ENCODE measurements at places on chromosomes 16 and 17.

DNA sequence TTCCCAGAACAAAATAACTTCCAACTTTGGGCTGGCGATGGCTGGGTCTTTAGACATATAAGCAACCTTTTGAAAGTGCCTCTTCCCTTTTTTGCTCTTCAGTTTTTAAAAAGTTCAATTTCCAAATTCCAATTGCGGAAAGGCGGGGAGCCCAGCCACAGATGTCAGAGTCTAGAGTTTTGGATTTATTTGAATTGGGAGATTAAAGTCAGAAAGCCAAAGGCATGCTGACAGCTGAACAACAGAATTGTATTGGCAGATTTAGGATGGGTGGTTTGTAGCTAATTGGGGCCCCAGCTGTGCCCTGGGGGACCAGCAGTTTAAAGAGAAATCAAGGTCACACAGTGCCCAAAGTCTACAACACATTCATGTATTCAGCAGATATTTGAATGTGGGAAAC is 10.5 kb downstream of the YPEL2 start:
- no peak for DNase-seq

DNA sequence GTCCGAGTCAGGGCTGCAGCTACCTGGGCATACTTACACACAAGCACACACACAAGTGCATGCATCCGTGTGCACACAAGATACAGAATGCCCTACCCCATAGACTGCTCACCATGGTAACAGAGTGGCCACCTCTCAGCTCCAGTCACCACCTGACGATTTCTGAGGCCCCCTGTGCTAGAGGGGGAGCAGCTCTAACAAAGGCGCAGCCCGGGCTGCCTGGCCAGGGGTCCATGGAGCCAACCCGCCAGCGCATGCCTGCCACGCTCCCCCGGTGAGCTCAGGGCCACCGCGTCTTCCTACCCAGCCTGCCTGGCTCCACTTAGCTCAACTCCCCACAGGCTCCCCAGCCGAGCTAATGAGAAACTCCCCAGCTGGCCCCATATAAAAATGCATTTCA is 75.5 kb downstream of the ZNF423 start:
- no peak for DNase-seq

- no peak for DNase-seq
These were observed 5.4 kb downstream of the HELZ start for GRCh38 chr17:67239597-67239996.

- DNase-seq, result no peak
These were observed 361.6 kb downstream of the WWOX start for GRCh38 chr16:78461087-78461486.

DNA sequence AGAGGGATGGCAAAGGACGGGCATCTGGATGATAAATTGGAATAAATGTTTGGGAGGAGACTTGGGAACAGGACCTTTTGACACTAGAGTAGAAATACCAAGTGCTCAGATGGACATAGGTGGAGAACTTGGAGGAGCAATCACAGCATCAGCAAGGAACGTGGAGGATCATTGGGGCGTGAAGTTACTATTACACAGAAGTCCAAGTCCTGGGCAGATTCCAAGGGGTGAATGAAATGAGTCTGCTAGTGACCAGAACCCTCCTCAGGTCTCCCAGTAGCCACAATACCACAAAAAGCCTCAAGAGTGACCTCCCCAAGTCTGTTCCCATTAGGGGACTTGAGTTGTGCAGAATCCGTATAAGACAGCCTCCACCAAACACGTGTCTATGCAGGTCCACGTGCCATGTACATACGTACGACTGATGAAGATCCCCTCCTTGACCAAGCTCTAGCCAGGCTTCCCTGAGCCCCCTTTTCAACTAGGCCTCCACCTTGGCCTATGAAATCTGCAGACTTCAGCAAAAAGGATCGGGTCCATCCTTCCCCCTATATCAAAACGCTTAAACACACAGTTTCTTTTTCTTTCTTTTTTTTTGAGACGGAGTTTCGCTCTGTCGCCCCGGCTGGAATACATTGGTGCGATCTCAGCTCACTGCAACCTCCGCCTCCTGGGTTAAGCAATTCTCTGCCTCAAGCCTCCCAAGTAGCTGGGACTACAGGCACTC is 2.2 kb downstream of the C17orf67 start:
- no peak for DNase-seq

DNA sequence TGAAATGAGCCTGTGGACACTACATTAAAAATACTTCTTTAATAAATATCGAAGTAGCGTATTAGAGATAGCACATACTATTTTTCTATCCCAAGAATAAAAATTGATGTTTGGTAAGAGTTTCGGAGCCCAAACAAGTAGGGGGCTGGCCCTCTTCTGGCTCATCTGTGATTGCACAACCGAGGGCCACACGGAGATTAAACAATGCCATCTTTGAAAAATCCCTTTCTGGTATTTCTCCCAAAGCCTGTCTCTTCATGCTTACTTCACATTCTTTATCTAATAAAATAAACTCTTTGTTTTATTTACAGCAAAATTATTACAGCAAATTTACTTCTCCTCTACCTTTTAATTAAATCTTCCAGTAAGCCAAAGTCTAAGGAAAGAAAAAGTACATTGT is 9.6 kb upstream of the MYH11 start:
- DNase-seq, result no peak

GRCh38 chr17:57895382-57896060 is 45.7 kb upstream of the MRPS23 start:
- DNase-seq, result no peak

DNA sequence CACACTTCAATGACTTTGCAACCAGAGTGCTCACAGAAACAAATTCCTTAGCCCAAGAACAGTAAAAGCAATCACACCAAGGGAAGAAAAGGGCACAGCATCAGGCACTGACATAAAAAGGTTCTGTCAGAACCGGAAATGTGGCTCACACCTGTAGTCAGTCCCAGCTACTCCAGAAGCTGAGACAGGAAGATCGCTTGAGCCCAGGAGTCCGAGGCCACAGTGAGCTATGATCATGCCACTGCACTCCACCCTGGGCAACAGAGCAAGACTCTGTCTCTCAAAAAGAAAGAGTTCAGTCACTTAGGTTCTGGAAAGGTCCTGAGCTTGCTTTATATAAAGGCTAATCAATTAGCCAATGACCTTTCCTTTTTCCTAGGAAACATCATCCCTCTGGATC is 22.7 kb downstream of the YWHAE start:
- DNase-seq, result no peak

DNA sequence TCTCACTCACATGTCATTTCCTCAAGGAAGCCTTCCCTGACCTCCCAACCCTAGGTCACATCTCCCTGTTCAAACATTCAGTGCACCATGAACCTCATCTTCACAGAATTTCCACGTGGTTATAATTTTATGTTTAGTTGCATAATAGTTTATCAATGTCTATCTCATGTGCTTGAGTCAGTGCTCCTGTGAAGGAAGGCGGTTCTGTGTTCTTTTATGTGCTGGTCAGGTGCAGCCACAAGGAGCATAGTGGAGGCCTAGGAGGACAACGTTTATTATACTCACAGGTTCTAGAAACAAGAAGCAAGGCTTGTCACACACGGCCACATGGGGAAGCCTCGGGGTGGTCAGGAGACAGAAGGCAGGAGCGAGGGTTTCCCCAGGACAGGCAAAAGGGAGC is 34.5 kb upstream of the SCNN1B start:
- no peak for DNase-seq

- no peak for DNase-seq
These were observed 162.0 kb downstream of the SDK2 start for GRCh38 chr17:73482251-73482716.

DNA sequence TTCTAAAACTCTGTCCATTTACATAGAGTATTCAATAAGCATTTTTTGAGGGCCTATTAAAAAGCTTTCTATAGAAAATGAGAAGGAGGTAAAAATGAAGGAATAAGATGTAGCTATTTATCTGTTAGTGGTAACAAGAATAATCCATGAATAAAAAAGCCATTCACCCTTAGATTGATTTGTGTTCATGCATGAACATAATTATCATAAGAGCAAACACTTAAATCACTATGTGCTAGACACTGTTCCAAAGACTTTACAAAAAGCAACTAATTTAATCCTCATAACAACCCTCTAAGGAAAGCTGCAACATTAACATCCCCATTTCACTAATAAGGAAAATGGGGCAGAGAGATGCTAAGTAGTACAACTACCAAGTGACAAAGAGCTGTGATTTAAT is 6.6 kb downstream of the CCDC47 start:
- DNase-seq, result no peak

DNA sequence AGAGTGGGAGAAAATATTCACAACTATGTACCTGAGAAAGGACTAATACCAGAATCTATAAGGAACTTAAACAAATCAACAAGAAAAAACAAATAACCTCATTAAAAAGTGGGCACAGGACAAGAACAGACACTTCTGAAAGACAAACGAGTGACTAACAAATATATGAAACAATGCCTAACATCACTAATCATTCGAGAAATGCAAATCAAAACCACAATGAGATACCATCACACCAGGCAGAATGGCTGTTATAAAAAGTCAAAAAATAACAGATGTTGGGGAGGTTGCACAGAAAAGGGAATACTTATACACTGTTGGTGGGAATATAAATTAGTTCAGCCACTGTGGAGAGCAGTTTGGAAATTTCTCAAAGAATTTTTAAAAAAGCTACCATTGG is 83.5 kb upstream of the WSCD1 start:
- DNase-seq, result no peak

DNA sequence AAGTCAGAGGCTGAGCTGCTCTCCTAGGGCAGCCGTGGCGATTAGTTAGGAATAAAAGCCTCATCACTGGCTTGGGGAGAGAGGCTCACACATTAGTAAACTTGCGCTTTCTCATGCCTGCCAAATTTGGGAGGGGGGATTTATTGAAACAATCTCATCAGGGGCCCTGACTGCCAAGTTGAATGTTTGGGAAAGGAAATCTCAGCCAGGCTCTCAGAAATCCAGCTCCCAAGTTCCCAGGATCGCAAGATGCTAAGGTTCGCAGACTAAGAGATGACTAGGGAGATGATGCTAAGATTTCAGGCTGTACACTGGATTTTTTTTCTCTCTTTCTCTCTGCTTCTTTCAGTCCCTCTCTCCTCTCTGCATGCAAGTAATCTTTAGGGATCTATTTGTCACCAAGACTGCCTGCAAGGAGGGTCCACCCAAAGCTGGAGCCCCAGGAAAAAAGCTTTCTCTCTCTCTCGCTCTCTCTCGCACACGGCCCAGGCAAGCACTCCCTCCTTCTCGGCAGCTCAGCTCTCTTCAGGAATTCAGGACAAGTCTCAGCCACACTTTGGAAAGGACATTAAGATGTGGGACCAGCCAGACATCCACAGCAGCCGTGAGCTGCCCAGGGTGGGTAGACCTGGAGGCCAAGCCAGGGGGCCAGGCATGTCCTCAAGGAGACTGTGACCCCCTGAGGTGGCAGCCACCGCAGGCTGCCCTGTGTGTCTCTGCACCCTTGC is 1.4 kb downstream of the GPR139 start:
- no peak for DNase-seq

- no peak for DNase-seq
These were observed 8.6 kb downstream of the LRRC59 start for GRCh38 chr17:50388728-50389127.

- no peak for DNase-seq
These were observed 12.8 kb downstream of the CRISPLD2 start for GRCh38 chr16:84832488-84833143.

DNA sequence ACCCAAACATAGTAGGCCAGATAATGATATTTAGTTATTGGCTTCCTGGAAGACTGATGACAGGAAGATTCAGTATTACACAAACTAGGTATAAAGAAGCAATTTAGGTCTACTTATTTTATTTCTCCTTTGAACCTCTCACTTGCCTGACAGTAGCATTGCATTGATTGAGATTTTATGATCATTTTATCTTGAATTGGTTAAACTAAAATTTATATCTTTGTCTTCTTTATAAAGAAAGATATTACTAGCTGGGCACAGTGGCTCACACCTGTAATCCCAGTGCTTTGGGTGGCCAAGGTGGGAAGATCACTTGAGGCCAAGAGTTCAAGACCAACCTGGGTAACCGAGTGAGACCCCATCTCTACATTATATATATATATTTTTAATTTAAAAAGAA is 14.4 kb downstream of the HLF start:
- DNase-seq, result no peak

DNA sequence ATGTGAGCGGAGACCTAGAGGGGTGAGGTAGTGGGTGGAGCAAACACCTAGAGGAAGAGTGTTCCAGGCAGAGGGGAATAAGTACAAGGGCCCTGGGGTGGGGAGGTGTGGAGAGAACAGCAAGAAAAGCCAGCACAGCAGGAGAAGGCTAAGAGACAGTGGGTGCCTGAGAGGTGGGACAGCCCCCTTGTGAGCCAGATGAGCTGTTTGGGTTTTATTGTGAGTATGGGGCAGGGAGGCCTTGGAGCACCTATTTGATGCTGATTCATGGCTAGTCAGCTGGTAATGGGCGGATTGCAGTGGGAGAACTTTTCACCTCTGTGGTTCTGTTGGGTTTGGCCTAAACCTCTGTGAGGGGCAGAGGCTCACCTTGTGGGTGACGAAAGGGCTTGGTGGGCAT is 68.4 kb downstream of the ABCC1 start:
- DNase-seq, result no peak

GRCh38 chr16:57297856-57298255 is 13.4 kb upstream of the PLLP start:
- no peak for DNase-seq

DNA sequence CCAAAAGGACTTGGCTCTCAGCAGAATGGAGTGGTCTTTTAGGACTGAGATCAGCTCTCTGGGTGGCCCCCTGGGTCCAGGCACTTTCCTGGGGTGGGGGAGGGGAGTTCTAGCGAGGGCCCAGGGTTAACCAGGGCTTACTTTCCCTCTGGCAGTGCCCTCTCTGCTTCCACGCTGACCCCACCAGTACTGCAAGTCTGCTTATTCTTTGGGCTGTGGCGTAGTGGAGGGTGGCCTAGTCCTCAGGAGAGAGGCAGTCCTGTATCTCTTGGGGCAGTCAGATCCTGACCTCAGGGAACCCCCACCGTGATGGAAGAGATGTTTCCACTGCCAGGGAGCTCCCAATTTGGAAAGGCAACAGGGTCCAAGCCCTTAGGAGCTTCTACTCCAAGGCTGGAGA is 79.4 kb downstream of the CCDC182 start:
- DNase-seq, result no peak

DNA sequence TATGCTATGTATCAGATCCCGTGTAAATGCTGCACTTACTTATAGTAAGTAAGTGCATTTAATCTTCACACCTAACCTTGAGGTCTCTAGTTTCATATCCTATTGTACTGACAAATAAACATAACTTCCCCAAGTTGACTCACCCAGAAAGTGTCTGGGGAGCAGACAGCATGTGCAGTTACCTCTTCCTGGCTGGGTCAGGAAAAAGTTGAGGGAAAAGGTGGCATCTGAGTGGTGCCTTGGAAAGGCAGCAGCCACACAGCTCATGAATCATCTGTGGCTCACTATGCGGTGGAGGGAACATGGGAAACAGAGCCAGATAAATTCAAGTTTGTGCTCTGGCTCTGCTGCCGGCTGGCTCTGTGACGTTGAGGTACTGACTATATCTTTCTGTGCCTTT is 382.0 kb upstream of the DYNLRB2 start:
- no peak for DNase-seq

Data from activated CD4-positive, alpha-beta T cell treated with anti-CD3 and anti-CD28 coated beads for 1 hour (primary cell).